Activated T-helper 1 cell treated with Interleukin-2 at 50 U/mL for 16 hours (primary cell): ENCODE measurements at places on chromosomes 4 and X.
A peak's percentile ranks its signal among the peaks of the same experiment; 100 is the strongest.

GRCh38 chr4:3414421-3415279 is 27.1 kb upstream of the HGFAC start:
- DNase-seq, result no peak

GRCh38 chr4:188984518-188984917 is 845.3 kb downstream of the TRIML1 start:
- no peak for DNase-seq

- DNase-seq, result peak; percentile 15
Measured at GRCh38 chr4:80365928-80366327, 30.4 kb downstream of the CFAP299 start.

GRCh38 chr4:7530932-7531639 is 96.4 kb upstream of the PSAPL1 start:
- no peak for DNase-seq

DNA sequence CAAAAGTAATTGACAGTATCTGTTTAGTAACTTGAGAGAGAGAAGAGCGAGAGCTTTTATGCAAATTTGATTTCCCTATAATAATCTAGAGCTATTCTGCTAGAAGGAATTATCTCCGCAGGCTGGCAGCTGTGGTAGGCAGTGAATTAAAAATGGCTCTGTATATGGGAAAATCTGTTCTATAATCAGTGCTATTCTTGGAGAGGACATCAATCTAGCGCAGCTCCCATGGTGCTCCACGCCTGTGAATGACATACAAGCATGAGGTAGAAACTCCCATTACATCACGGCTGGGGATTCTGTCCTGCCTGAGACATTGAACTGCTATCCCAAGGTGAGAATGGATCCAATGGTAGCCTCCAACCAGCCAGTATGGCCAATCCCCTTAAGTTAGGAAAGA is 179.0 kb downstream of the DHX15 start:
- DNase-seq, result no peak

GRCh38 chrX:77431227-77431626 is 16.0 kb upstream of the FGF16 start:
- DNase-seq, result no peak

DNA sequence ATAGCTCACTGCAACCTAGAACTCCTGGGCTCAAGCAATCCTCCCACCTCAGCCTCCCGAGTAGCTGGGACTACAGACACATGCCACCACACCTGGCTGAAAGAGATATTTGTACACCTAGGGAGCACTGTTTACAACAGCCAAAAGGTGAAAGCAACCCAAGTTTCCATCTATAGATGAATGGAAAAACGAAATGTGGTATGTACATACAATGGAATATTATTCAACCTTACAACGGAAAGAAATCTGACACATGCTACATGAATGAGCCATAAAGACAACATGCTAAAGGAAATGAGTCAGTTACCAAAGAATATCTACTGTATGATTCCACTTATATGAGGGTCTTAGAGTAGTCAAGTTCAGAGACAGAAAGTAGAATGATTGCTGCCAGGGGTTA is 52.2 kb downstream of the ABCG2 start:
- DNase-seq, result no peak

- DNase-seq, result no peak
Measured at GRCh38 chr4:122744229-122744628, 11.7 kb downstream of the BBS12 start.

DNA sequence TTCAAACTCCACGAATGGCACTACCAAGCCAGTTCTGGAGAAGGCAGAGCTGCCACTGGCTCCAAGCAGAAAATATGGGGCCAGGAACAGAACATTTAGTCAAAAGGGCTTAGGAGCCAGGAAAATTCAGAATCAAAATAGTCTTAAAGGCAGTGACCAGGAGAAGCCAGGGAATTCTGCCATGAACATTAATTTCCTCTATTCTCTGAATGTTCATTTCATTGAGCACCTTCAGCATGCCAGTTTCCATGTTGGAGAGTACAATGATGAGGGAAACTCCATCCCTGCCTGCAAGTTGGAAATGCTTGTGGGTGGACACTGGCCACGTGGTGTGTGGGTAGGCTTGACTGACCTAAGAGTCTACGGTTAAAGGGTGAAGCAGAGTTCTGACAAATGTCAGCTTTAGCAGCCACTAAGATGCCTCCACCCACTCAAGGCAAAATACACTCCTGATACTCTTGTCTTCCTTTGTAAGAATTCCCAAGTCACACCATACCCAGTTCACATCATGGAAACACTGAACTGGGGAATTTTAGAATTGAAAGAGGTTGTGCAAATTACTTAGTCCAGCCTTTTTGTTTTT is 190.1 kb upstream of the C1QTNF7 start:
- DNase-seq, result no peak

DNA sequence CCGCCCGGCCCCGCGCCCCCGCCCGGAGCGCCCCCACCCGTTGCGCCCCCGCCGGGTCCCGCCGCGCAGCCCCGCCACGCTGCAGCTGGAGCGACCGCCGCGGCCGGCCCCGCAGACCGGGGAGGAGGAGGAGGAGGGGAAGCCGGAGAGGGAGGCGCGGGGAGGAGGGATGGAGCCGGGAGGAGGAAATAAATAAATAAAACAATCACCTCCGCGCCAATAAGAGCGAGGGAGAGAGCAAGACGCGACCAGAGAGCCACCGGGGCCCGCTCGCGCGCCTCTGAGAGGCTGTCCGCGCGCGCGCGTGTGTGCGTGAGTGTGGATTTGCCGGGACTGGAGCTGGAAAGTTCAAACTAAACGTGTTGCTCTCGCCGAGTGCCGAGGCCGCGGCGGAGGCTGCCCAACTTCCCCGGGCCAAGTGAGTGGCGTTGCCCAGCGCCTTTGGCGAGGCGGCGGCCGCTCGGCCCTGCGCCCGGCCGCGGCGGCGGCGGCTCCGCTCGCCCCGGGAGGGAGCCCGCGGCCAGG is 2184.4 kb upstream of the TENM3 start:
- DNase-seq, result no peak

- no peak for DNase-seq
Measured at GRCh38 chr4:17030543-17030942, 132.1 kb upstream of the LDB2 start.

- DNase-seq, result no peak
Measured at GRCh38 chr4:123843137-123843536, 446.5 kb downstream of the SPRY1 start.

DNA sequence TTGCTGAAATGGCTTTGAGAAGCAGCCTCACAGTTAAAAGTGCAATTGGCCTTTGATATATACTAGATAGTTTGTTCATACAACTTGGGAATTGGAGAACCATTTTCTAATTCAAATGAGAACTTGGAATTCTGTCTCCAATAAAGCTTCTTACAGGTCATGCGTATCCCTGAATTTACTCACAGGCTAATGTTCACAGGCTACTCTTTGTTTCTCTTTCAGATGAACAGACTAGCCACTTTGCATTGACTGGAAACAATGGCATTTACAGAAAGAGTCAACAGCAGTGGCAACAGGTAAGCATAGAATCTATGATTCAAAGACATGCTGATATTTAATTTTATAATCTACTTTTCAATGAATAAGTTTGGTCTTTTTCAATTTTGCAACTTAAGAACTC is 13.5 kb downstream of the AFF1 start:
- no peak for DNase-seq

GRCh38 chr4:37881811-37882210 is 9.1 kb upstream of the TBC1D1 start:
- no peak for DNase-seq

GRCh38 chr4:158778156-158778711 is 9.4 kb downstream of the FNIP2 start:
- no peak for DNase-seq
